Activated naive CD8-positive, alpha-beta T cell treated with anti-CD3 and anti-CD28 coated beads, Interleukin-2, amount 50 U/mL, for 16 hours (primary cell): ENCODE measurements at places on chromosomes 4 and X.

DNA sequence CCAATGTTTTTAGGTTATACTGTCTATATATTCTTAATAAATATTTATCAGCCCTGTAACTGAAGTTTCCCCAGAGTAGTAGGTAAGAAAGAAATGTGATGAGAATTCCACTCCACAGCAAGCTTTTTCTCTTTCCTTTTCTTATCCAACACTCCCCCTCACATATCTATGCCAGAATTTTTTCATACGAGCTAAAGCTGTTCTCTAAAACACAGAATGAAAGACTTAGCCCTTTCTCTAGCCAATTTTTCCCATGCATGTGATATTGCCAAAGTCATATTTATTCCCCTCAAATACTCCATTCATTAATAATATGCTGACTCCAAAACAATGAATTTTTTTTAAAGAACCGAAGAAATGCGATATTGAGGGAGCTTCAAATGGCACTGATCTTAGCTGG is 32.3 kb downstream of the VEGFC start:
- DNase-seq, result no peak

DNA sequence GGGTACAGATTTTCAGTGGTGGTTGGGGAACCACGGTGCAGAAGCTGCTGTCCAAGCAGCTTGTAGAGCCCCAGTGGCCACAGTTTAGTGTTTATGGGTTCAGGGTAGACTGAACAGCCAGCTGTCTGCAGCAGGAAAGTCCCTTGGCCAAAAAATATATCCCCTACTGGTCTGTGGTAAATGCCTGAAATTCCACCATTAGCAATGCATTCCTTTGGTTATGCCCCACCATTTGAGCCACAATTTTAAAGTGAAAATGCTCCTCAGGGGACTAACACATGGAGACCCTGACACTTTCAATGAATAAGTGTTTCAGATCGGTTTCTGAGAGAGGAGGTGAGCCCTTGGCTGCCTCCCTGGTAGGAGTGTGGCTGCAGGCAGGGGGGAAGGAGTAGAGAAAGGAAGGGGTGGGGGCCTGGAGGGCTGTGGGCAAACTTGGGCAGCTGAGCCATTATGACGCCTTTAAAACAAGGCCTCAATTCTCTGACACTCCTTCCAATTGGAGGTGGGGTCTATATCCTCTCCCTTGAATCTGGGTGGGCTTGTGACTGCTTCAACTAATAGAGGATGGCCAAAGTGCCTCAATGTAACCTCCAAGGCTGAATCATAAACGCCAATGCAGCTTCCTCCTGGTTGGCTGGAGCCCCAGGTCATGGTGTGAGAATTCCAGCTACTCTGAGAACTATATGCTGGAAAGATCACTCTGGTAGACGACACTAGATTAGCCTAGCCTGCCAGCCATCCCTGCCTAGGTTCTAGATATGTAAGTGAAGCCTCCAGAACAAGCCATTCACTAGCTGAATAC is 75.8 kb upstream of the ATP6AP2 start:
- no peak for DNase-seq

- DNase-seq, result no peak
These were observed 140.5 kb upstream of the ZIC3 start for GRCh38 chrX:137425273-137425902.

DNA sequence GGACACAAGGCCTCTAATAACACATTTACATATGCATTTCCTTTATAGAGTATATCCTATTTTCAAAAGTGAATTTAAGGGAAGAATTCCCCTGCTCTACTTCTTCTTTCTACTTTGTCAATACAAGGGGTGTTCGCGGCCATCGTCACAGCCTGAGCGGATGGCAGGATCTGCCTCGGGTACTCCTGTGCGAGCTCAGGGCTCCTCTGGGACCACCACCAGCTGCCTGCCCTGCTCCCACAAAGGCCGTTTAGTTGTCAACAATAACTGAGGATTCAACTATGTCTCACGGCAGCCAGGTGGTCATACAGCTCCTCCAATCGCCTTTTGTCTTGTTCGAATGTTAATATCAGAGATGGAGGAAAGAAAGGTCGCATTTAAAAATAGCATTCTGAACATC is 228.2 kb upstream of the TENM3 start:
- no peak for DNase-seq

- no peak for DNase-seq
These were observed 335.2 kb downstream of the FBXW7 start for GRCh38 chr4:152200511-152201333.

- no peak for DNase-seq
These were observed 14.0 kb upstream of the FGF5 start for GRCh38 chr4:80252427-80252826.

- no peak for DNase-seq
These were observed 103.9 kb downstream of the SYTL5 start for GRCh38 chrX:38110231-38110630.

DNA sequence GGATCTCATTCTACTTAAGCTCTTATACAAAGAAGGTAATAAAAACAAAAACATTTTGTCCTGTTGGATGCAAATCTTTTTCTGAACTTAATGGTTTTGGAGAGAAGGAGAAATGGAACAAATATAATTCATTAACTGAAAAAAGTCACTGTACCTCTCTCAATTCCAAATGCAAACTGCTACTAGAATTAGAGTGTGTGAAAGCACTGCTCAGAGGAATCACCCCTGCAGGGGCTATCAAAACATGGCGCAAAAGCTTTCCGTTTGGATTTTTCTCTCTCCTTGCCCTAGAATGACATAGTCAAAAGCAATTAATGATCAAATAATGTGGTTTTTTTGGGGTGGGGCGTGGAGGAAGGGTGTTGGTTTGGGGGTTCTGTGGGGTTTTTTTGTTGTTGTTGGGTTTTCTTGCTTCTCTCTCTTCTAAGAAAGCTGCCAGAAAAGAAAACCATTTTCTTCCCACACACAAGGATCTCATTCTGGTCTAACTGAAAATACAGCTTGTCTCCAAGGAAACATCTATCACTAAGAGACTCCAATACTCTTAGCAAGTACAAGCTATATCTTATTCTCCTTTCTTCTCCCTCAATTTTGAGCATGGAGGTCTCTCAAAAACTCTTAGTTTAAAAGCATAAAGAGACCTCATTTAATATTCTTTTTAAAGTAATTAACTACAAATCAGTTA is 41.6 kb downstream of the USP46 start:
- no peak for DNase-seq

GRCh38 chr4:33037464-33037863 is 2317.3 kb downstream of the PCDH7 start:
- no peak for DNase-seq

DNA sequence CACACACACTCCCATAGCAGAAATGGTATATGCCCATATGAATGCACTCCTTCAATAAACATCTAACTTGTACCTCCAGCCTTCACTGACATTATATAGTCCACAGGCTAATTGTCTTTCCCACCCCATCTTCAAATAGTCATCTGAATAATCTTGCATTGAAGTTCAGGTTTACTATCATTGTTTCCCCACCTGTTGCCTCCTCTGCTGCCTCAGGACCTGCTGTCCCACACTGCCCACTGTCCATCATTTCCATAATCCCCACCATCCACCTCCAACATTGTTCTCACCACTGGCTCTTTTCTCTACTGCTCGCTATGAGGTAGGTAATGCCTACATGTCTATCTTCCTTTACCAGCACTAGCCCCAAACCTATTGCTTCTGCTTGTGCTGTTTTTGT is 66.1 kb downstream of the TBC1D9 start:
- no peak for DNase-seq

- DNase-seq, result no peak
These were observed 1064.4 kb downstream of the PCDH7 start for GRCh38 chr4:31784558-31784957.

- no peak for DNase-seq
These were observed 16.1 kb downstream of the NKX3-2 start for GRCh38 chr4:13527981-13528820.

DNA sequence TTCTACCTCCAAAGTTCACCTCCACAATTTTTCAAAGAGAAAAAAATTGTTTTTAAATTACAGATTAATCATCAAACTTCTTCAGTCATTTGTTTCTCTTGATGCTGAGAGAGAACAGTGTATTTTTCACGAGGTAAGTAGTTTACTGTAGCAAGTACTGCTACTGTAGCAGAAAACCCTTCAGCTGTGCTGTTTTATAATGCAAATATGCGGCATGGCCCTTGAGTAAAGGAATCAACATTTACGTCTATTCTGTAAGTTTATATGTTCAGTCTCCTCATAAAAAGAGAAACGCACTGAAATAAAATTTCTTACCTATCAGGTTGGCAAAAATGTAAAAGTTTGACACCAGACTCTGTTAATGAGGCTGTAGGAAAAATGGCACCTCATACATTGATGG is 399.0 kb downstream of the NKX6-1 start:
- DNase-seq, result no peak

- DNase-seq, result no peak
These were observed 29.0 kb downstream of the TRMT44 start for GRCh38 chr4:8469550-8469949.

GRCh38 chr4:181579486-181579885 is 663.7 kb upstream of the TENM3 start:
- DNase-seq, result no peak

- DNase-seq, result no peak
These were observed 4.0 kb downstream of the TMEM164 start for GRCh38 chrX:110006821-110007375.

GRCh38 chrX:40757058-40757457 is 21.7 kb upstream of the MED14 start:
- DNase-seq, result no peak

DNA sequence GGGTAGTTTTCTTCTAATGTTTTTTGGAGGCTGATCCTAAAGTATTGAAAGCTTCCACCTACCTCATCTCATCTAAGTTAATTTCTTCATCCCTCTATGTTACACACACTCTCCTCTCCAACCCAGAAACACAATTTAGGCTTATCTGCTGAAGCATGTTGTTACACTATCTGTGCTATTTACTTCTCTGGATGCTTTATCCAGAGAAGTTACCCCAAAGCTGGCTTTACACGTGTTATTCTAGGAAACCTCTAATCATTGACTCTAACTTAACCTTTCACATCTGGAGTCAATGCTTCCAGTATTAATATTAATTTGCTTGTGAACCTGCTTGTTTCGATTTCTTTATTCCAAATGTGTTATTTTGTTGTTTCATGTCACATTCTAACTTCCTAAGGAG is 87.3 kb upstream of the NMU start:
- no peak for DNase-seq

DNA sequence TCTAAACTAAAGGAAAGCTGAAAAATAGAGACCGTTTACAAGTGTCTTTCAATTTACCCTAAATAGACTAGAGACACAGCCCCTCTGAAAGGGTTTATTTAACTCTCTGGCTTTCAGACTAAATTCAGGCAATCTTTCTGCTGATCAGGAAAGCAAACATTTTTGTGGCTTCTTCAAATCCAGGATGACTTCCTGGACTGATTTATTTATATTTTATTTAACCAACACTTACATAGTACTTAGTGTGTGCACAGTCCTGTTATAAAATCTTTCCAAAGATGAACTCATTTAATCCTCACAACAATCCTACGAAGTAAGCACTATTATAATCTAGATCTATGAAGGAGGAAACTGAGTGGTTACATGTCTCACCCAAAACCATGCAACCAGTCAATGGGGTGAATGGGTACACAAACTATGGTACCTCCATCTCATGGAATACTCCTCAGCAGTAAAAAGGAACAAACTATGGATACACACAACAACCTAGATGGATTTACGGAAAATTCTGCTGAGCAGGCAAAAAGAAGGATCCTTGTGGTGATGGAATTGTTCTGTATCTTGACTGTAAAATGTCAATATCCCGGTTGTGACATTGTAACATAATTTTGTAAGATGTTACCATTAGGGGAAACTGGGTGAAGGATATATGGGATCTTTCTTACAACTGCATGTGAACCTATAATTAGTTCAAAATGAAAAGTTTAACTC is 64.1 kb upstream of the MAMLD1 start:
- DNase-seq, result no peak

GRCh38 chrX:153868576-153869472 is 17.1 kb downstream of the L1CAM start:
- DNase-seq, result no peak

- DNase-seq, result no peak
These were observed 1.1 kb downstream of the POLA1 start for GRCh38 chrX:24694825-24695224.
